ENCODE measurements at places on chromosomes 11 and 22. TPM values are rescaled to one million over a fixed set of nuclear protein-coding genes. Genes with fewer than 3 reads are reported as not detected.
A peak's percentile ranks its signal among the peaks of the same experiment; 100 is the strongest.

DNA sequence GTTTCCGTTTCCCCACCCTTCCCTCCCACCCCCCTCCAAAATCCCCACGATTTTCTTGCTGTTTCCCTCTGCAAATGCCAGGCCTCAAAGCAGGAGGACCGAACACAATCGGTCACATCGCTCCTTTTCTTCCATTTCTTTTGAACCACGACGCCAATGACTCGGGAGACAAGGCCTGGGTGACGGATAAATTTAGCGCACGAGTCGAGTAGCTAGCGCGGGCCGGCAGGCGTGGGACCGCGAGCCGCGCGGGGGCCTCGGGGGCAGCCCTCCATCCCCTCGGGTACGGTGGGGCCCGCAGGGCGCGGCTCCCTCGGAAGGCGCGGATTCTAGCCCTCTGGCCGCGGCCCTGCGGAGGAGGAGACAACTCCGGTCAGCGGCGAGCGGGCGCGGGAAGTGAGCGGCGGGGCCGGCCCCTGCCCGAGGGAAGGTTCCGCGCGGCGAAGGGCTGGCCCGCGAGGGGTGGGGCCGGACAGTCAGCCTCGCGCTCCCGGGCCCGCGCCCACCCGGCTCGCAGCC is 414 bp downstream of the JOSD1 start:
- peak overlapping the region; percentile 82 for H3K4me3 ChIP-seq
- peak overlapping the region; percentile 88 for H3K27ac ChIP-seq
- H3K27me3 ChIP-seq = no peaks in the 10 kb centered on the region
- H3K4me1 ChIP-seq = peaks cover 50% of the 10 kb centered on the region
- peak; percentile 56 for DNase-seq

DNA sequence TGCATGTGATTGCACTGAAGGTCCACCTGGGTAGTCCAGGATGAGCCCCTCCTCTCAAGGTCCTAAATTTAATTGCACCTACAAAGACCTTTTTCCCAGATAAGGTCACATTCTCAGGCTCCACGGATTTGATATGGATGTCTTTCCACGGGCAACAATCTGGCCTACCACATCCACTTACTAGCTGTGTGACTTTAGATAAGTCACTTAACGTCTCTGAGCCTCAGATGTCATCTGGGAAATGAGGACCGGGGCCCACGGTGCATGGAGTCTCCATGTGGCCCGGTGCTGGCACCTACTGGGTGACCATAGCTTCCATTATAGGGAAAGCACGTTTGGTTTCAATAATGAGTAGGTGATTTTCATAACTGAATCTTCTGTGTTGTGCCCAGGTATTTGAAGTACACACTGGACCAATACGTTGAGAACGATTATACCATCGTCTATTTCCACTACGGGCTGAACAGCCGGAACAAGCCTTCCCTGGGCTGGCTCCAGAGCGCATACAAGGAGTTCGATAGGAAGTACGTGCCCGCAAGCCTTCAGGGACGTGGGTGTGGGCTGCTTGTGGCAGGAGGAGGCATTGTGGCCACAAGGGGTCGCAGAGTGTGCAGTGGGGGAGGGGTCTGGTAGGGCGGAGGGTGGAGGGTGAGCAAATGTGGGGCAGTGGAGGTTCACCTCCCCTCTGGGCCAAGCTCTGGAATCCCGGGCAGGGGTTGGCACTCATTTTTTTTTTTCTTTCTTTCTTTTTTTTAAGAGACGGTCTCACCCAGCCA is 55.7 kb downstream of the ARHGAP8 start:
- no peaks in the 10 kb centered on the region for H3K4me1 ChIP-seq
- no peak overlapping the region for H3K4me3 ChIP-seq
- no peaks in the 10 kb centered on the region for H3K27me3 ChIP-seq
- no peak overlapping the region for H3K27ac ChIP-seq

GRCh38 chr11:88332851-88333250 is 4.7 kb downstream of the CTSC start:
- peaks cover 23% of the 10 kb centered on the region for H3K4me1 ChIP-seq
- H3K27ac ChIP-seq = no peak overlapping the region

DNA sequence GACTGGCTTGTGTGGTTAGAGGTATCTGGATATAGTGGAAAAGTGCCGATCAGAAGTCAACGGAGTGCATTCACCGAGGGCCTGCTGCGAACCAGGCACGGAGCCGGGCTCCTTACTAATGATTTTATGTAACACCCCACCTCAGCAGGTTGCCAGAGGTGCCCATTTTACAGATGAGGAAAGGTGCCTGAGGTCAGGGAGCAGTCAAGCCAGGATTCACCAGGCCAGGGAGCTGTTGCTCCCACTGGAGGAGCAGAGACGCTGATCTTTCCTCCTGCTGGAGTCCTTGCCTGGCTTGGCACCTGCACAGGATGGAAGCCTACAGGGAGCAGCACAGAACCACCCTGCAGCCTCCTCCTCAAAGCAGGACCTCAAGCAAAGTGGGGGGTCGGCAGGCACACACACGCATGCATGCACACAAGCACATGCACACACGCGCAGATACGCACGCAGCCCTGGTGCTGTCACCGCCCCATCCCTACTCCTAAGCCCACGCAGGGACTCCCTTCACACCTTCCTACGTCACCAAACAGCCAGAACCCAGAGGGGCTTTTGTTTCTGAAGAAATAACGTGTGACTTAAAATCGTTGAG is 16.2 kb downstream of the RSPH14 start:
- no peaks in the 10 kb centered on the region for H3K36me3 ChIP-seq
- no peak overlapping the region for H3K27ac ChIP-seq
- no peaks in the 10 kb centered on the region for H3K4me1 ChIP-seq
- no peak for DNase-seq
- H3K4me3 ChIP-seq = no peak overlapping the region

- H3K27ac ChIP-seq = no peak overlapping the region
- H3K36me3 ChIP-seq = no peaks in the 10 kb centered on the region
- no peak overlapping the region for H3K4me3 ChIP-seq
- H3K4me1 ChIP-seq = no peaks in the 10 kb centered on the region
- DNase-seq = no peak
Observed at GRCh38 chr11:95547976-95548375, 241.6 kb downstream of the FAM76B start.

DNA sequence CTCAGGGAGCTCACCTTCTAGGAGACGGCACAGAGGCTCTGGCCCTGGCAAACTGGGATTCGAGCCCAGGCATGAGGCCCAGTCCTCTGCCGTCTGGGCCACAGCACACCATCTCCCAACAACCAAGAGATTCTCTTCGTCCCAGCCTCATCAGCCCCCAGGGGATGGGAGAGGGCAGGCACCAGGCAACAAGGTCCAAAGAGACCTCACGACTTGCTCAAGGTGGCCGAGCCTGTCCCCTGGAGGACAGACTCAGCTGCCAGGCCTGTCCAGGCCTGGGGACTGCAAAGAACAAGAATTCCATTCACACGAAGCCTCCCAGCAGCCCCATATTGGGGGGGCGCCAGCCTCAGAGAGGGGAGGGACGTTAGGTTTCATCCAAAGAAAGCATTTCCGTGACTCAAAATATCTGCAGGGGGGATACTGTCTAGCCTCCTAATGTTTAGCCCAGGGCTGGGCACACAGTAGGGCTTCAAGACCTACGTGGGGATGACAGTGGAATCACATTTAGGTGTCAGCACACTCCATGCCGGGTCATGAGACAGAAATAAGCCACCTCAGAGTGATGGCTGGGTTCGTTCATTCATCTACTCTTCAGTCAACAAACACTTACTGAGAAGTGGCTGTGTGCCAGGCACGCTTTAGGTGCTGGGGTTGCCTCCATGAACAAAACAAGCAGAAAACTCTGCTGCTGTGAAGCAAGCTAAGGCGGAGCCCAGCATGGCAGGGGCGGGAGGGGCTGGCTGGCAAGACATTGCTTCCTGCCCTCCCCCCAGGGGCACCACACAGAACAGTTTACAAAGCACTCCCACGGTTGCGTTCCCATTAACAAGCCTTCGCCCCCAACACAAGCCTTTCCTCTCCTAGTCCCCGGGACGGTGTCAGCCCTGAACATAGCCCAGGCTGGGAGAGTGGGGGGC is 1.2 kb downstream of the CARNS1 start:
- no peaks in the 10 kb centered on the region for H3K36me3 ChIP-seq
- H3K27ac ChIP-seq = no peak overlapping the region
- DNase-seq = no peak
- H3K4me3 ChIP-seq = no peak overlapping the region
- H3K27me3 ChIP-seq = no peaks in the 10 kb centered on the region

- no peaks in the 10 kb centered on the region for H3K4me1 ChIP-seq
- no peak overlapping the region for H3K4me3 ChIP-seq
- no peaks in the 10 kb centered on the region for H3K27me3 ChIP-seq
- DNase-seq = no peak
Observed at GRCh38 chr11:72860010-72860409, 45.8 kb downstream of the ATG16L2 start.

GRCh38 chr11:118144301-118145268 is 8.0 kb downstream of the SCN4B start:
- no peak overlapping the region for H3K4me3 ChIP-seq
- peaks cover 6% of the 10 kb centered on the region for H3K4me1 ChIP-seq
- no peak overlapping the region for H3K27ac ChIP-seq
- no peaks in the 10 kb centered on the region for H3K36me3 ChIP-seq
- H3K27me3 ChIP-seq = peaks cover 24% of the 10 kb centered on the region
- no peak for DNase-seq

GRCh38 chr11:35918716-35919115 is 25.1 kb upstream of the LDLRAD3 start:
- no peak overlapping the region for H3K27ac ChIP-seq
- H3K27me3 ChIP-seq = no peaks in the 10 kb centered on the region
- no peaks in the 10 kb centered on the region for H3K36me3 ChIP-seq
- H3K4me3 ChIP-seq = no peak overlapping the region
- DNase-seq = no peak

DNA sequence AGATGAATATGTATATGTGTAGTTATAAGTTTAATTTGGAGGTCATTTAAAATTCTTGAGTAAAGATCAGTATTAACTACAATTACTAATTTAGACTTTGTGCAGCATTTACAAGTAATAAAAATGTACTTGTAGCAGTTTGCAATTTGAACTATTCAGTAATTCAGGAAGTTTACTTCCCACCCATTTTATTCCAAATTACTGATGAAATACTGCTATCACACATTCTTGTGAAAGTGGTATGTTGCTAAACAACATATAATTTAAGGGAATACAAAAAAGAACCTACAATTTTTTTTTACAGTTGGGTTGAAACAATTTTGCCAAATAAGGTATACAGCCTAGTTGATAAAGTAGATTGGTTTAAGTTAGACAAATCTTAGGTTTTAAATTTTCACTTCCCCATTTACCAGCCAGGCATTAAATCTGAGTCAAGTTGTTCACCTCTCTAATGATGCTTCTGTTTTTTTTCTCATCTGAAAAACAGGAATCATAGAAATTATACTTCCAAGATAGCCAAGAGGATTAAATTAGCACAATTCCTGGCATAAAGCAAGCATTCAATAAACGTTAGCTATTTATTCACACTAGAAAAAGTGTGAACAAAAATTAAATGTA is 45.3 kb downstream of the ZBTB44 start:
- no peak overlapping the region for H3K27ac ChIP-seq
- H3K36me3 ChIP-seq = 0 out of 2 replicates have a peak, but pooled peaks cover 8% of the 10 kb centered on the region

- DNase-seq = no peak
- H3K4me1 ChIP-seq = no peaks in the 10 kb centered on the region
- H3K4me3 ChIP-seq = no peak overlapping the region
Observed at GRCh38 chr11:65585396-65586246, 9.8 kb downstream of the EHBP1L1 start.

GRCh38 chr22:47419239-47419638 is 656.8 kb downstream of the TBC1D22A start:
- DNase-seq = no peak
- no peak overlapping the region for H3K4me3 ChIP-seq
- no peak overlapping the region for H3K27ac ChIP-seq
- no peaks in the 10 kb centered on the region for H3K36me3 ChIP-seq

DNA sequence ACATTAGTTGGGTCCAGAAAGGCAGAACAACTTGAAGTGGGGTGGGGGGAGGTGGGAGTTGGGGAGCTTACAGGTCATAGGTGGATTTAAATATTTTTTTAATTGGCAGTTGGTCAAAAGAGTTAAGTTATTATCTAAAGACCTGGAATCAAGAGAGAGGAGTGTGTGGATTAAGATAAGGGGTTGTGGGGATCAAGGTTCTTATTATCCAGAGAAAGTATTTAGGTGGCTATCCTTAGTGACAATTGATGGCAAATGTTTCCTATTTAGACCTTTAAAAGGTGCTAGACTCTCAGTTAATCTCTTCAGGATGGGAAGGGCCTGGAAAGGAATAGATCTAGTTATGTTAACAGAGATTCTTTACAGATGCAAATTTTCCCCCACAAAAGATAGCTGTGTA is 120.7 kb upstream of the OR9Q1 start:
- no peaks in the 10 kb centered on the region for H3K27me3 ChIP-seq
- DNase-seq = no peak
- H3K4me1 ChIP-seq = peaks cover 23% of the 10 kb centered on the region
- no peak overlapping the region for H3K27ac ChIP-seq

GRCh38 chr11:515131-515530 is 8.1 kb upstream of the RNH1 start:
- no peaks in the 10 kb centered on the region for H3K27me3 ChIP-seq
- H3K27ac ChIP-seq = no peak overlapping the region
- DNase-seq = no peak
- H3K36me3 ChIP-seq = no peaks in the 10 kb centered on the region
- H3K4me1 ChIP-seq = no peaks in the 10 kb centered on the region

DNA sequence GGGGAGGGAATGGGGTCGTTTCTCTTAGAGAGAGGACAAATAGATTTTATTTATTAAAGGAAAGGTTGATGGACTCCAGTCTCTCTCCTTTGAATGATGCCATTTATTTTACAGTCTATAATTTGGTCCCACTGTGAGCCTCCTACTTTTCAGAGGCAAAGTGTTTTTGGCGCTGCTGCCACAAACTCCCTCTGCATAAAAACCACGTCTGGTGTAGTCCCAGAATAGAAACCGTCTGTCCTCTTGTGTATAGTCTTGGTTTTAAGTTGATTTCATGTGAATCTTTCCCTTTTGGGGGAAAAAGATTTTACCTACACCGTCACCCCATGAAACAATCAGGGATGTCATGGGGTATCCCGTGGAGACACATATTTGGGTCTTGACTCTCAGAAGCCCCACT is 143.6 kb upstream of the SEZ6L start:
- DNase-seq = no peak
- no peak overlapping the region for H3K4me3 ChIP-seq
- H3K27ac ChIP-seq = no peak overlapping the region

GRCh38 chr11:101439488-101439887 is 144.3 kb downstream of the TRPC6 start:
- H3K36me3 ChIP-seq = no peaks in the 10 kb centered on the region
- H3K4me3 ChIP-seq = no peak overlapping the region
- H3K27me3 ChIP-seq = no peaks in the 10 kb centered on the region
- H3K27ac ChIP-seq = no peak overlapping the region
- H3K4me1 ChIP-seq = no peaks in the 10 kb centered on the region

- no peaks in the 10 kb centered on the region for H3K27me3 ChIP-seq
- no peak for DNase-seq
- no peaks in the 10 kb centered on the region for H3K4me1 ChIP-seq
- no peak overlapping the region for H3K27ac ChIP-seq
- H3K36me3 ChIP-seq = no peaks in the 10 kb centered on the region
Observed at GRCh38 chr11:94224078-94224477, 80.3 kb upstream of the IZUMO1R start.

GRCh38 chr11:83938148-83938547 is 652.0 kb upstream of the CCDC90B start:
- H3K27ac ChIP-seq = no peak overlapping the region
- DNase-seq = no peak
- H3K36me3 ChIP-seq = no peaks in the 10 kb centered on the region
- no peak overlapping the region for H3K4me3 ChIP-seq
- H3K4me1 ChIP-seq = no peaks in the 10 kb centered on the region

The MISFA gene
- 7.9 TPM for total RNA-seq

The OR2AG1 gene
- not detected for total RNA-seq

The SYT13 gene
- total RNA-seq = not detected

The ACR gene
- not detected for total RNA-seq

The ESAM gene
- total RNA-seq = 13.5 TPM

The UBQLNL gene
- total RNA-seq = not detected

The CPSF7 gene
- total RNA-seq = 82.7 TPM

The OR56A1 gene
- not detected for total RNA-seq

The EIF3L gene
- 582 TPM for total RNA-seq

The GSTT2B gene
- total RNA-seq = 0.50 TPM

The ARHGAP42 gene
- total RNA-seq = 16.1 TPM

All from PC-9 (cell line).